ENCODE measurements at places on chromosomes 16 and 17.

GRCh38 chr17:58995247-58995940 lies 111.3 kb downstream of the TRIM37 start:
- no peak for DNase-seq

- DNase-seq: no peak
Measured at GRCh38 chr17:36545077-36545464, 352 bp downstream of the GGNBP2 start.

- no peak for DNase-seq
Measured at GRCh38 chr17:15031975-15032374, 233.2 kb downstream of the PMP22 start.

DNA sequence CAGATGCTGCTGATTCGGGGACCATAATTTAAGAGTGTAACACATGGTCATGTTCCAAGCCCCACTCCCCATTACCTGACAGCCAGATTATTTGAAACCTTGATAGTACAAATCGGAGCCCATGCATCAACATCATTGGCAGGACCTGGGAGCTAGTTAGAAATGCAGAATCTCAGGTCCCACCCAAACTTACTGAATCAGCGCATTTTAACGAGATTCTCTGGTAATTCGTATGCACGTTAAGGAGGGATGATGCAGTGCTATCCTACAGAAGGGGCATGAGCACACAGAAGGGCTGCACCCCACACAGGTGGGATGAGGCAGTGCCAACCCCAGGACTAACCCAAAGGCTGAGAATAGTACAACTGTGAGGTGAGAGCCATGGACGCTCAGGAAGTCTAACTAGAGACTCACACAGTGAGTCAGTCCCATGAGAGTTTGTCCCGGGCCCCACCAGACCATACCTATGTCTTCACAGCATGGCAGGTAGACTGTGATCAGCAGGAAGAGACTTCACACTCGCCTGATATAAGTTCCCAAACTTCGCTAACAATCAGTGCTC lies 64.9 kb downstream of the ZNF18 start:
- no peak for DNase-seq

DNA sequence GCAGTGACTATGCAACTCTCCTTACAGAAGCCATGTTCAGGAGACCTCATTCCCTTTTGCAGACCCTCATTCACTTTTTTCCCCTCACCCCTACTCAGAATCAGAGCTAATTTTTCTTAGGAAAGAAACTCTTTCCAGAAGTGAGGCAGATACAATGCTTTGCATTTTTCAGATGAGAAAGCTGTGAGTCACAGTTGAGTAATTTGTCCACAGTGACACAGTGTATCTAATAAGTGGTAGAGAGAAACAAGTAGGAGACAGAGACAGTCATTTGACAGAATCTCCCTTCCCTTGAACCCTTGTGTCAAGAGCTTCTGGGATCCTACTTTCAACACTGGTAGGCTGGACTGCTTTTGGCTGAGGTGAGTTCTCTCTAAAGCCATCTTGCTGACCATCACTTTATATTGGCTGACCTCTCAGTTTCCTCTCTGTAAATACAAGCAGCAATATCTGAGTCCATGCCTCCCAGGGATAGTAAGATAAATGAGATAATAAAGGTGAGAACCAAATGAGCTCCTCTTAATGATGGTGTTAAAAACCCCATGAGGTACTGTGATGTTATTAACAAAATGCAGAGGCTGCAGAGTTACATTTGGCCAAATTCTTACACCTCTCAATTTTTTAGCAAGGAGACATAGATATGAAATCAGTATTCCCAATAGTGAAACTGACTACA lies 130.8 kb downstream of the CA10 start:
- no peak for DNase-seq

DNA sequence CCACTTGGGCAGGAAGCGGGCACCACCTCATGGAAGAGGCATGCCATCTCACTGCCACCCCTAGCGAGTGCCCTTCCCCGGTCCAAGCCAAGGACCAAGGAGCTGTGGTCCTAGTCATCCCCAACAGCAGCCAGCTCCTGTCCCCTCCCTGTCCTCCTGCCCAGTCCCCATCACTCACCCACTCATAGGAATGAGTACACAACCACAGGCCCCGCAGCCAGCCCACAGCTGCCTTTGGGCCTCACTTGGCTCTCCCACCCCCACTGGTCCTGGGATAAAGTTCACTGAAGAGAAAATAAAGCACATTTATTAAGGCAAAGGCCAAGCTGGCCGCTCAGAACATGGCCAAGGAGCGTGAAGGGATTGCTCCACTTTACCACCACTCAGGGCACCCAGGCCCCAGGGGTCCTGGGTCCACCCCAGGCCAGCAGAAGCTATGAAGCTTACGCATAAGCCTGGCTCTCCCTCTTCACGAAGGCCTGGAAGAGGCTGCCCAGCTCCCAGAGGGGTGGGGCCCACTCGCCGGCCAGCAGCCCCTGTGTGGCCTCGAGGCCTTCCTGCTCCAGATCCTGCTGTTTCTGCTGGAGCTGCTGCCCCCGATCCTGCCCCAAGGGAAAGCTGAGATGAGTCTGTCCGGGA lies 3.6 kb downstream of the SCRN2 start:
- DNase-seq: no peak

GRCh38 chr17:48514477-48514876 lies 16.3 kb downstream of the HOXB1 start:
- no peak for DNase-seq

GRCh38 chr16:90043526-90043925 lies 24.3 kb upstream of the DBNDD1 start:
- DNase-seq: no peak

- no peak for DNase-seq
Measured at GRCh38 chr16:81627024-81627423, 152.1 kb upstream of the PLCG2 start.

DNA sequence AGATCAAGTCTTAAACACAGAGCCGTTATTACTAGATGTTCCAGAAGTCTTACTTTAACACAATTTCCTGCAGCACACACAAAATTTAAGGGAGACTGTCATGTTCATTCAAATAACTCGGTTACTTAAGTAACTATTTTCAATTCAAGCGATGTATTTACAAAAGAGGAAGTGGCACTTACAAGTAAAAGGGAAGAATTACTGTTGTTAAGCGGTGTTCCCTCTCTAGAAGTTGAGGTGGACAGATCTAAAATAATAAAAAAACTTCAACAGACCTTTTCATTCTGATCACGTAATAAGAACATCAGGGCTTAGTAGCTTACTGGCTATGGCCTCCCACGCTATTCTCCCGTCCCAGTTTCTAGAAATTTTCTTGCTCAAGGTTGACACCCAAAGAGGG lies 26.2 kb upstream of the TXNDC11 start:
- no peak for DNase-seq

- DNase-seq: no peak
Measured at GRCh38 chr17:57755480-57756070, 10.5 kb upstream of the CCDC182 start.

DNA sequence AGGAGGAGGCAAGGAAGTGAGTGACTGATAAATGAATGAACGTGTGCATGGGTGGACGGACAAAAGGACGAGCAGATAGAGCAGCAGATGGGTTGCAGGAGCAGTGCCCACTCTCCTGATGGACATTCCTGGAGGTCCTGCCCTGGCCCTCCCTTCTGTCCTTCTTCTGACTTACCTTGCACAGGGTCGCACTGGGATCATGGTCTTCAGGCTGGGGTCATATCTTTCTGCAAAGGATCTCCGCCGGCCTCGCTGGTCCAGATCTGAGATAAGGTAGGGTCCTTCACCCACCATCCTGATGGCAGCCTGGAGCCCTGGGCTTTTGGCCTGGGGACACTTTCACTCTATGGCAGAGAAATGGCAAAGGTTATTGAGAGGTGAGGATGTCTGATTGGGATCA lies 9.7 kb downstream of the ABCC12 start:
- DNase-seq: no peak

DNA sequence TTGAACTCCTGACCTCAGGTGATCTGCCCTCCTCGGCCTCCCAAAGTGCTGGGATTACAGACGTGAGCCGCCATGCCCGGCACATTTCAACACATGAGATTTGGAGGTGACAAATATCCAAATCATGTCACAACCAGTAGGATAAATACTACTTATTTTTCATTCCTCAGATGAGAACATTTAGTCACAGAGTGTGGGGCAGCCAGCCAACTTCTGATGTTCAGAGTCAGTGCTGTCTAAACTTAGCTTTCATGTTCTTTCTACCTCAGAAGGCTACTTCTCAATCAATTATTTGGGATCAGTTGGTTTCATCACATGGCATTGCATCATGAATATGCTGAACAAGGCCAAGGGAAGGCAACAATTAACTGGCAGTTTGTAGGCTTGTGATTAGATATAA lies 134.5 kb downstream of the CDH13 start:
- no peak for DNase-seq

- no peak for DNase-seq
Measured at GRCh38 chr16:86180244-86180643, 281.3 kb downstream of the IRF8 start.

DNA sequence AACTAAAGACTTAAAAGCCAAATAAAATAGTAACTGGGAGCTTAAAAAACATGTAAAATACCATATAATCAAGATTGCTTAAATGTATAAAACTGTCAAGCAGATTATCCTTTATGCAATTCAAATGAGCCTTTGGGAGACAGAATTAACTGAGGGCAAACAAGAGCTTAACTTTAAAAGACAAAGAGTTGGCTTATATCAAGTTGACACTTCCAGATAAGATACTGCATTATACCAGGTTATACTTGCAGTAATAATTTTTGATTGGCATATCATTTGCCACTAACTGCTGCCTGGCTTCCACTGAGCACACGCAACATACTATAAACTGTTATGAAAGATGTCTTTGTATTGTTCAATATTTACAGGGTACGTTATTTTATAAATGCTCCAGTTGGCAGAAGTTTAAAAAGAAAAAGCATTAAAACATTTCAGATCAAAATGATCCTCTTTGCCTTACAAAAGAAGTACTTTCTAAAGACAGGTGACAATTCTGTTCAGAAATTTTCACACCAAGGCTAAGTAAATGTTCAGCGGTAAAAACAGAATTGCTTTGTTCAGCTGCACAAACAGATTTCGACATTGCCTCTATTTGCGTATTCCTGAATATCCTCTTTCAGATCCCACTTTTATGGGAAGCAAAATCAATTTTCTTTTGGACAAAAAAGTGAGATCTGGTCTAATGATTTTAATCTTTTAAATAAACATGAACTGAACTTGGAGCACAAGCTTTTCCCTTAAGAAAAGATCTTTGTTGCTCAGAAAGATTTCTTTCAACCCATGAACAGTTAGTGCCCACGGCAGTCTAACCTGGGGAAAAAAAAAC lies 50.7 kb downstream of the TOX3 start:
- DNase-seq: no peak

- DNase-seq: no peak
Measured at GRCh38 chr16:11310997-11311561, 29.9 kb upstream of the PRM1 start.

DNA sequence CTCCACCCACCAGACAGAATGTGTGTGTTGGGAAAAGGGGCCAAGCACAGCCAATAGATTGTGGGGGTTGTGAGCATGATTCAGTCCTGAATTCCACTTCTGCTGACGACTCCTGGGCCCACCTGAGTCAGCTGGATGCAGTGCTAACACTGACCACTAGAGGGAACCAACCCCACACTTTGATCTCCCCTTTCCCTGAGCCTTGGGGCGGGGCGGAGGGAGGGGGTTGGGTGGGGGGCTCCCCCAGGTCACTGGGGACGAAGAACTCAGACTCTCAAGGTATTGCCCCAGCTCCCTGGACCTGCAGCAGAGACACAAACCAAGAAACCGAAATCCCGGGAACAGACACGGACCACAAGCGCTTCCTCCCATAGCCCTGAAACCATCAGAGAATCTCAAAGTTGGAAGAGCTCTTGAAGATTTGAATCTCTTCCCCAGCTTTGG lies 621 bp upstream of the CSHL1 start:
- DNase-seq: peak; percentile 44

- DNase-seq: no peak
Measured at GRCh38 chr16:48124266-48124665, 31.5 kb downstream of the ABCC12 start.

DNA sequence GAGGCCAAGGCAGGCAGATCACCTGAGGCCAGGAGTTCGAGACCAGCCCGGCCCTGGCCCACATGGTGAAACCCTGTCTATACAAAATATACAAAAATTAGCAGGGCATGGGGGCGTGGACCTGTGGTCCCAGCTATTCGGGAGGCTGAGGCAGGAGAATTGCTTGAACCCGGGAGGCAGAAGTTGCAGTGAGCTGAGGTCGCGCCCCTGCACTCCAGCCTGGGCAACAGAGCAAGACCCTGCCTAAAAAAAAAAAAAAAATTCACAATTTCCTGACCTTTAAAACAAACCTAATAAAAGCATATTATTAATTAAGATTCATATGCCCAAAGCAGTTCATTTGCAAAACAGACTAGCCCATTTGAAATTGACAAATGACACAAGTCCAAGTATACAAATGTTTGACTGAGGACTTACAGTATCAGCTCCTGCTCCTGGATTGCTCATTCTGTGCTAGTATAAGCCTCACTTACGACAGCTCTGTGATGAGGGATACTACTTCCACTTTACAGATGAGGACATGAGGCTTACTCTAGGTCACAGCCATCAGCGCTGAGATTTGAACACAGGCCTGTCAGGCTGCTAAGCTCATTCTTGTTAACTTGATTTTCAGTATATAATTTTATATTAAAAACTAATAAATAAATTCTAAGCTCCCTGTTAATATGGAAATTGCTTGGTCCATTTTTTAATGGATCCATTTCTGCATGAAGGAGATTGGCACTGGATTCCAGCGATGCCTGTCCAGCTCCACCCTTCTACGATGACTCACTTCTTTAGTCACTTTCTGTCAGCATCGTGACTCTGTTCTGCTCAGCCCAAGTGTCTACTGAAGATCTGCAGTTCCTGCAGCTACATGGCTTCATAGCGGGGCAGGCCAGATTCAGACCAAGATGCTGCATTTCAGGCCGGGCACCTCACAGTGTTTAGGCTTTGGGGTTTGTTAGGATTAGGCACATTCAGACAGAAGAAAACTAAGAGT lies 88.2 kb downstream of the WDR59 start:
- DNase-seq: no peak

- DNase-seq: no peak
Measured at GRCh38 chr17:57090560-57091185, 5.6 kb downstream of the AKAP1 start.

DNA sequence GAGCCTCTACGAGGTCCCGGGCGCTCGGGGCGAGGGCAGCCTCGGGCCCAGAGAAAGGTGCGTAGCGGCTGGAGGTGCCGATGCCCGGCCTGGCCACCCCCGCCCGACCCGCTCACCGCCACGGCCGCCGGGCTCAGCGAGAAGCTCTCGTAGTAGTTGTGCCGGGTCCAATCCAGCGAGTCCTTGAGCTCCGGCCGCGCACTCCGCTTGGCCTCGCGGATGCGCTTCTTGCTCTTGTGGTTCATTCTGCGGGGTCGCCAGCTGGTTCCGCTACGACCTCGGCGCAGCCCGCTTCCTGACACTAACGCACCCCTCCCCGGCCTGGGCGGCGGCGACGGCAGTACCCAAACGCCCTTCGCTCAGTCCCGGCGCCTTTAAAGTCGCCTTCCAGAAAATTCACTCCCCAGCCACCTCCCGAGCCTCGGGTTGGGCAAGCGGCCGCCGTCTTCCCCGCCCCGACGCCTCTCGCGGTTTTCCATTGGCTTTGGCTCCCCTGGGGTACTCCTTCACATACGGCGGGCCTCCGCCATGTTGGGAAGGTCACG lies at the start of gene JMJD6:
JMJD6 (minus strand) TSS at position 376 of the 545 bp plus-strand sequence; CDS start at position 245, 131 bp downstream.
- no peak for DNase-seq

- no peak for DNase-seq
Measured at GRCh38 chr16:2366660-2367309, 26.3 kb upstream of the ABCA3 start.

Measured in T follicular helper cell (primary cell).